ENCODE measurements at places on chromosomes 4 and X.
A peak's percentile ranks its signal among the peaks of the same experiment; 100 is the strongest.

GRCh38 chrX:109856974-109857373 is 123.9 kb upstream of the ACSL4 start:
- no peak for DNase-seq

DNA sequence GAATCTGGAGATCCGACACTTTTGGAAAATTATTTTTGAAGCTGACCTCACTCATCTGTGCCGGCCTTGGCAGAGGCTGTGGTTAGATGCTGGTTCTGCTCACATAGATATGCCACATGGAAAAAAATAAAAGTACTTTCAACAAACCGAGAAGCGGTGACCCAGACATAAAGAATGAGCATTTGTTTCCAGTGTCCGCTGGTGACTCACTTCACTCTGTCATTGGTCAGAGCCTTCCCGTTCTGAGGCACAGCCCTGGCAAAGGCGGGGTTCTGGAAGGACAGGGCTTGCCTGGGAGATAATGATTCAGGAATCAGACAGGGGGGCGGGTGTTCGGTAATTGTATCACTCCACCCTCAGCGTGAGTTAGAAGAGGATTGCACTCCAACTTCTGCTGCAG is 172.4 kb upstream of the MXRA5 start:
- DNase-seq, result no peak

DNA sequence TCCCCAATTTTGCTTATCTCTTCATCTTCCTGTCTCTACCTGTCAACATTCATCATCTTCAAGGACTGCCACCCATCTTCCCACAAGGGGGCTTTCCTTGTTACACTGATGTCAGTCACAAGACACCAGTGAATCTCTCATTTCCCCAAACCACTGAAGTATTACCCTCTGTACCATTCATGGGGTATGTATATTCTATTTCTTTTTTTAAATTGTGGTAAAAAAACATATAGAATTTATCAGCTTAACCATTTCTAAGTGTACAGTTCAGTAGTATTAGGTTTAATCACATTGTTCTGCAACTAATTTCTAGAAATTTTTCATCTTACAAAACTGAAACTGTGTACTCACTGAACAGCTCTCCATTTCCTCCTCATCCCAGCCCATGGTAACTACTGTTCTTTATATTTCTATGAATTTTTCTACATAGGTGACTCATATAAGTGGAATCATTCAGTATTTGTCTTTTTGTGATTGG is 98.6 kb downstream of the LARP7 start:
- no peak for DNase-seq

- DNase-seq, result peak; percentile 20
These were observed 1.3 kb downstream of the AFF1 start for GRCh38 chr4:86935853-86936733.

DNA sequence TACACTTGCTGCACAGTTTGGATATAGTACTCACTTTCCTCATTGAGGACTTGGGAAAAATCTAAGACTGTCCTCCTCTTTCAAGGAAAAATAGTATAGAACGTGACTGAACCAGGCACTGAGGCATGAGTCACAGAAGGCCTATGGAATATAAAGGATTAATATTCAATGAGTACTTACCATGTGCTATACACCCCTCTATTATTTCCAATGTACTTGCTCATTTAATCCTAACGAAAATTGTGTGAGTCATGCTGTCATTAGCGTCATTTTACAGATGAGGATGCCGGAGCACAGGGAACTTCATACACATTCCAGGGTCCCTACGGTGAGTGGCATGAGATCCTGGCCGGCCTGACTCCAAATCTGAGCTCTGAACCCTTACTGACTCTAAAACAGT is 2136.2 kb upstream of the TENM3 start:
- DNase-seq, result no peak

DNA sequence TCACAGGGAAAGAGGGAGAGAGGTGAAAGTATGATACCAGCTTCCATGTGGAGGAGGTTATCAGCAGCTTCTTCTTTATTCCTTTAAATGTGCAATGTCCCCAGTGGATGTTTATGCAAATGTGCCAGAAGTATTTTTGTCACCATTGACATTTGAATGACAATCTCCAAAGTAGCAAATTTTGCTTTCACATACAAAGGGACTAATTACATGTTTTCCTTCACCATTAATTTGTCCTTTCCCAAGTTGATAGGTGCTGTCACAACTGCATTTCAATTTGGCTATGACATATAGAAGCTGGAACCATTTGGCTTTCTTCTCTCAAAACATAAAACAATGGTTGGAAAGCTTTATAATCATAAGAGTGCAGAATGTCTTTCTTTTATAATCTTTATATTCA is 469.0 kb upstream of the NWD2 start:
- no peak for DNase-seq

- no peak for DNase-seq
These were observed 27.3 kb downstream of the ZNF330 start for GRCh38 chr4:141248029-141248428.

DNA sequence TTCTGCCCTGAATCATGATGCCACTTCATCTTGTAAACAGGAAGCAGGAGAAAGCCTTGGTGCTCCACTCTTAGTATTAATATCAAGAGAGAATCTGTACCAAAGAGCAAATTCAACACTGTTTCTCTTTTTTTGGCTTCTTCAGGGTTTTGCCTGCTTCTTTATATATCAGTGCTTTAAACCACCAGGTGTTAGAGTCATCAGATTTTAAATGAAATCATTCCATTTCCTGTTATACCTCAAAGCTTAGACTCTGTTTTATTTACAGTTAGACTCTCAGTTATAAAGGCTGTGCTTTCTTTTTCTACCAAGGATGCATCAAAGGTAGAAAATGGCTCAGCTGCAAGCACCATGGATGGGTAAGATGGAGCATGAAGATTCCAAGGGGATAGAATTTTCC is 350.9 kb downstream of the CAMK2D start:
- no peak for DNase-seq

DNA sequence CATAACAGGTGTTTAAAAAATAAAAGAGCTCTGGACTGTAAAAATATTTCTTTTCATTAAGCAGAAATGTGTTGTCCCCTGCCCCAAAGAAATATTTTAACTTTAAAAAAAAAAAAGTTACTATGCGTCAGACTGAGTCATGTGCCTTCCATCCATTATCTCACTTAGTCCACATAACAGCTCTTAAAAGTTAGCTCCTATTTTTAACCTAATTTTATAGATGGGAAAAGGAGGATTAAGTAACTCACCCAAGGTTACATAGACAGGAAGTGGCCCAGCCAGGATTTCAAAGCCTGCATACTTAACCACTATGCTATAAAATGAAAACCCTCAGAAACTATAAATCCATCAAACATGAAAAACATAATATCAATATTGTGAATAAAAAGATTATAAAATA is 97.7 kb downstream of the MANBA start:
- no peak for DNase-seq

- no peak for DNase-seq
These were observed 102.8 kb upstream of the PDLIM3 start for GRCh38 chr4:185638093-185638492.

GRCh38 chr4:87853108-87853507 is 20.3 kb downstream of the MEPE start:
- peak; percentile 53 for DNase-seq

- no peak for DNase-seq
These were observed 33.0 kb downstream of the NSG1 start for GRCh38 chr4:4419896-4420295.

GRCh38 chrX:25300994-25301393 is 285.2 kb upstream of the ARX start:
- DNase-seq, result no peak

GRCh38 chr4:76697129-76697803 is 200.7 kb downstream of the SOWAHB start:
- no peak for DNase-seq

DNA sequence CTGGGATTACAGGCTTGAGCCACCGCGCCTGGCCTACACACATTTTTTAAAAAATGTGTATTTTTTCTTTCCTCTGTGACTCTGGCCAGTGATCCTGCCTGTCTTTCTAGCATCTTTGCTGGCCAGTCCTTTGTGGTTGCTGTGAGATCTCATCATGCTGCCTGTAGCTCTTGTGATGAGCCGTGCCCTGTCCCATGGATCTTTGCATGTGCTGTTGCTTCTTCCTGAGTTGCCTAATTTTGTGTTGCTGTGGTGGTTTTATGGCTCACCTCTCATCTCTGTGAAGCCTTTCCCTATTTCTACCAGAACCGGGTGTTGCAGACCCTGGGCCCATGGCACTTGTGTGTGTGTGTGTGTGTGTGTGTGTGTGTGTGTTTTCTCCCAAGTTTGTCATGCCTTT is 8.3 kb downstream of the NSD2 start:
- no peak for DNase-seq

DNA sequence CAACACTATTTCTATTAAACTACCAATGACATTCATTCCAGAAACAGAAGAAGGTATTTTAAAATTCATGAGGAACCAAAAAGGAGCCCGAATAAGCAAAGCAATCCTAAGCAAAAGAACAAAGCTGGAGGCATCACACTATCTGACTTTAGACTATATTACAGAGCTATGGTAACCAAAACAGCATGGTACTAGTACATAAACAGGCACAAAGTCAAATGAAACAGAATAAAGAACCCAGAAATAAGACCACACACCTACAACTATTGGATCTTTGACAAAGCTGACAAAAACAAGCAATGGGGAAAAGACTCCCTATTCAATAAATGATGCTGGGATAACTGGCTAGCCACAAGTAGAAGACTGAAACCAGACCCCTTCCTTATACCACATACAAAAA is 122.3 kb downstream of the ITIH6 start:
- DNase-seq, result no peak

Measured in NCI-H345 (cell line).